ENCODE measurements at places on chromosomes 12 and 14.

DNA sequence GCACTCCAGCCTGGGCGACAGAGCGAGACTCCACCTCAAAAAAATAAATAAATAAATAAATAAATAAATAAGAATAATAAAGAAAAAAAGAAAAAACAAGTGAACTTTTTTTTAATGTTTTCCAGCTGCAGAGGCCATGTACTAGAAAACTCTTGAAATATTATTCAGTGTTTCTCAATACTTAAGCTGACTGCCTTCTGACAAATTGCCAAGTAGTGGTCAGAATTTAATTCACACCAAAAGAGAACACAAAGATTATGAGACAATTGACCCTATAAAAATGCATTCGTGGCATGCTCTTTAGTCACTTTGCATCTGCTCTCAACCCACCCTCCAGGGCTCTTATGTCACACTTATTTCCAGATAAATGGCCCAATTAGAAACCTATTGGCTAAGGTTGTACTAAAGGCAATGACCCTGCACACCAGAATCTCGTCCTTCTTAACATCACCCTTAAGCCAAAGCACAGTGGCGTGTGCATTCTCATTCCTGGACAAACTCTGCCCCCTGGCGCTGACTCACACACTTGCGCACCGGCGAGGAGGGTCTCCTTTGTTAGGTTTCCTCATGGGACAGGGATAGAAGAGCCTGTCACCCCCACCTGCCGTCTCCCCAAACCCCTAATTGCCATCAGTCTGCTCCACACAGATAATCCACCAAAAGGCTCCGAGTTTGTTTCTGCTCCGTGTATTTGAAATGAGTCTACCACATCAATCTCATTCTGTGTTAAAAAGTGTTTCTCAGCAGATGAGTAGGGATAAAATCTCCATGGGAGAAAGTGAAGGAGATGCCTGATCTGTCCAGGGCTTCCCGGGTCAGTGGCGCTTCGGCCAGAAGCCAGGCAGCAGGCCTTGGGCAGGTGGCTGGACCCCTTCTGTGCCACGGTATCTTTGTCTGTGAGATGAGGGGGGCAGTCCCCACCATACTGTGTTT lies 73.1 kb upstream of the CEP83 start:
- peak; percentile 61 for DNase-seq

- no peak for DNase-seq
Measured at GRCh38 chr12:41983394-41983793, 161.3 kb downstream of the GXYLT1 start.

GRCh38 chr12:113457185-113457584 lies 14.5 kb downstream of the LHX5 start:
- DNase-seq, result no peak

DNA sequence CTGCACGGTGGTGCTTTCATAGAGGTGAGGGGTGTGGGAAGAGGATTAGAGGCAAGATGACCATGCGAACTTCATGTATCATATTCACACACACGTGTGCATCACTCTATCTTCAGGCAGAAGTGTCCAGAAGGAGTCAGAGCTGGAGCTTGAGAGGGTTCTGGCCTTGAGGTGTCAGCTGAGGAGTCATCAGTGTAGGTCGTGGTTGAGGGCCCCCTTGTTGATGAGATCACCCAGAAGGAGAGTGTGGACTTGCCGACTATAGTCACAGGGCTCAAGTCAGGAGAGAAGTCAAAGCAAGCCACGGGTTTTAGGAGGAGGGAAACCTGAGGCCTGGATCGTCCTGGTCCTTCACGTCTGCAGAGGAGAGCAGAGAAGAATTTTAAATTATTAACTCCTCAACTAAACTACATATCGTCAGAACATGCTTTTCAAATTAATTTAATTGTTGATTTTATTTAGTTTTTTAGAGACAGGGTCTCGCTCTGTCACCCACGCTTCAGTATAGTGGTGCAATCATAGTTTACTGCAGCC lies 25.4 kb downstream of the EML1 start:
- no peak for DNase-seq

- DNase-seq, result no peak
Measured at GRCh38 chr12:52190860-52191729, 719 bp downstream of the KRT80 start.

GRCh38 chr12:81294325-81295190 lies 216.7 kb downstream of the ACSS3 start:
- DNase-seq, result no peak

GRCh38 chr12:56631790-56632700 lies 1.9 kb upstream of the BAZ2A start:
- DNase-seq, result peak; percentile 33

- no peak for DNase-seq
Measured at GRCh38 chr12:45978108-45978507, 12.3 kb downstream of the SCAF11 start.

- no peak for DNase-seq
Measured at GRCh38 chr12:29707846-29708245, 75.9 kb downstream of the TMTC1 start.

DNA sequence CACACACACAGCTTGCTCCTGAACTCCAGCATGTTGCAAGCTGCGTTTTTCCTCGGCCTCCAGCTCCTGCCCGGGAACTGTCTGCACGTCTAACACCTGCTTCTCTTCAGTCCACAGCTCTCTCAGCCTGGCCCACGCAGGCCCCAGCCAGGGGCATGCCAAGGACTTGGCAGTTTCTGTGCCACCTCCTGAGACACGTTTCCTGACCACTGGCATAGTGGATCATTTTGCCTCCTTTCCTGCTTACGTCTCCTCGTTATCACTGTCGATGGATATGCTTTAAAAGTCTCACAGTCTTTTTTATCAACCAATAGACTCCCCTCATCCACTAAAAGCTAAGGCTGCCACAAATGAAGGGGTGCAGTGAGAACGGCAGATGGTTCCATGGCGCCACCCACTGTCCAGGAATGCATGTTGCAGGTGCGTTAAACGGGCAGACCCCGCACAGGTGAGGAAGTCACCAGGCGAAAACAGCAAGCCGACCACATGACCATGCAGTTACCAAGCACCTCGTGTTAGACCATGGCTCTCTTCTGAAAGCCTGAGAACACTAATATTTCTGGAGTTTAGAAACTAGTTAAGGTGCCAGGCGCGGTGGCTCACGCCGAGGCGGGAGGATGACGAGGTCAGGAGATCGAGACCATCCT lies 14.7 kb upstream of the TEAD4 start:
- DNase-seq, result peak; percentile 39

Data from activated T-cell treated with anti-CD3 and anti-CD28 coated beads for 1 hour (primary cell).